Fibroblast of mammary gland (primary cell): ENCODE measurements at places on chromosomes 5 and 9.

- DNase-seq = no peak
These were observed 9.0 kb upstream of the WDR38 start for GRCh38 chr9:124844291-124844690.

GRCh38 chr5:132142459-132142858, 68.9 kb downstream of the CSF2 start:
- DNase-seq = no peak

DNA sequence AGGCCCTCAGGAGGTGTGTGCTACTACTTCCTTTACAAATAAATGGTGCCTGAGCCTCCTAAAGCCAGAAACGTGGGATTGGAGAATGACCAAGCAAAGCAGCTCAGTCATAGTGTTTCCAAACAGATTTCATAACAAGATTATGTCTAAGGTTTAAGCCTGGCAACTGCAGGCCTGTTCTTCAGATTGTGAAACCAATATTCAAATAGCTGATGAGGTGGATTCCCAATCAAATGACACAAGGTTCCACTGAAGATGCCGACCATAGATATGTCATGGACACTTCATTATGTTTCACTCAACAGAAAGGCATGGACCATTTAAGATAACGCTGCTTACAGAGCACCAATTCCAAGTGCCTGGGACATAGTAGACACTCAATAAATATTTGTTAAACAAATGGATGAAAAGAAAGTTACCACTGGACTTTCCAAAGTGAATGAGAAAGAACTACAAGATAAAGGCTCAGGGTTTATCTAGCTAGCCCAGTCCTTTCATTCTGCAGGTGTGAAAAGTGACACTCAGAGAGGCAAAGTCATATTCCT, 189.5 kb downstream of the ACTL7B start:
- peak; percentile 70 for DNase-seq

DNA sequence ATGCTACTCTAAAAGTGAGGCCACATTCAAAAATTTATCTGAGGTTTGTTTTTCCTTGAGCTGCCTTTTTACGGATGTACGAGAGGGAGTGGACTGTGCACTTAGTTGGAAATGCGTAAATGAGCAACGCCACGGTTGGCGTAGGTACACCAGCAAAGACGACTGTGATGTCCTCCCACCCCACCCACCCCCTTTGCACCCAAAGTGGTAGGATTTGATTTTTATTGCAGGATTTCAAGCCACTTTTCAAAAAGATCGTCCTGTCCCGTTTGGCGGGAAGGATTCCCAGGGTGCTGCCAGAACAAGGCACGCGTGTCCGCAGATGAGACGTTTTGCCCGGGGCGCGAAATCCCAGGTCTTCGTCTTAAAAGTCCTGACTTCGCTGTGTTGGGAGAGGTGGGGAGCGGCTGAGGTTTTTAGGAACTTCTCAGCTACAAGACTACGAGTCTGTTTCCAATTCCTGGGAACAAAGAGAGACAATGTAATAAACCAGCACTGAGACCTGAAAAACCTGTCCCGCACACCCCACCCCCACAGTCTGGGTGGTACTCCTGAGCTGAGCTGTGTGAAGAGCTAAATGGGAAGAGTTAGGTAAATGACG, 1.0 kb upstream of the TLE1 start:
- DNase-seq = peak; percentile 45

GRCh38 chr5:64026493-64026892, 64.2 kb upstream of the HTR1A start:
- no peak for DNase-seq

DNA sequence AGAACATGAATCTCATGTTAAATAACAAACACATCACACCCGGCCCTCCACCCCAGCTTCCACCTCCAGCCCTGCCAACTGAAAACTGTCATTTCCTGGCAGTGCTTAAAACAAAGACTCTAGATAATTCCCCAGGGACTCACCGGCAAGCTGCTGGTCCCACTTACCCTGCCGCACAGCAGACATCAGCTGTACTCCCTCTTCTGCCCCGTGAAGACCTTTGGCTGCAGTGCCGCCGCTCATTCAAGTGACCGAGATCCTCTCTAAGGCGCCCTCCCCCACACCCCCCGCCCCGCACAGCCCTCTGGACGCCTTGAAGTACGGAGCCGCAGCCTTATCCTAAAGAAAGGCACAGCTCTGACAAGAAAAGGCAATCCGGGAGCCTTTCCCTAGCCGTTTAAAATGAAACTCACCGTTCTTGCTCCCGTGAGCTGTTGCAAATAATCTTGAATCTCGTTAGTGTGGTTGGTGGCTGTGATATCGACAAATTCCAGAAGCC, 434 bp downstream of the GLRX start:
- DNase-seq = peak; percentile 63

- no peak for DNase-seq
These were observed 176.9 kb upstream of the ADAMTS16 start for GRCh38 chr5:4963265-4963664.

- DNase-seq = no peak
These were observed 732.3 kb upstream of the DMAC1 start for GRCh38 chr9:8531826-8532415.

GRCh38 chr9:40927851-40928802, 200.4 kb downstream of the FOXD4L6 start:
- DNase-seq = no peak
